CD4-positive, alpha-beta memory T cell (primary cell): ENCODE measurements at places on chromosomes 2 and 18.

GRCh38 chr2:9206991-9207640 is 504 bp downstream of the ASAP2 start:
- no peak for DNase-seq

- no peak for DNase-seq
Observed at GRCh38 chr2:190626641-190627210, 22.2 kb upstream of the NAB1 start.

DNA sequence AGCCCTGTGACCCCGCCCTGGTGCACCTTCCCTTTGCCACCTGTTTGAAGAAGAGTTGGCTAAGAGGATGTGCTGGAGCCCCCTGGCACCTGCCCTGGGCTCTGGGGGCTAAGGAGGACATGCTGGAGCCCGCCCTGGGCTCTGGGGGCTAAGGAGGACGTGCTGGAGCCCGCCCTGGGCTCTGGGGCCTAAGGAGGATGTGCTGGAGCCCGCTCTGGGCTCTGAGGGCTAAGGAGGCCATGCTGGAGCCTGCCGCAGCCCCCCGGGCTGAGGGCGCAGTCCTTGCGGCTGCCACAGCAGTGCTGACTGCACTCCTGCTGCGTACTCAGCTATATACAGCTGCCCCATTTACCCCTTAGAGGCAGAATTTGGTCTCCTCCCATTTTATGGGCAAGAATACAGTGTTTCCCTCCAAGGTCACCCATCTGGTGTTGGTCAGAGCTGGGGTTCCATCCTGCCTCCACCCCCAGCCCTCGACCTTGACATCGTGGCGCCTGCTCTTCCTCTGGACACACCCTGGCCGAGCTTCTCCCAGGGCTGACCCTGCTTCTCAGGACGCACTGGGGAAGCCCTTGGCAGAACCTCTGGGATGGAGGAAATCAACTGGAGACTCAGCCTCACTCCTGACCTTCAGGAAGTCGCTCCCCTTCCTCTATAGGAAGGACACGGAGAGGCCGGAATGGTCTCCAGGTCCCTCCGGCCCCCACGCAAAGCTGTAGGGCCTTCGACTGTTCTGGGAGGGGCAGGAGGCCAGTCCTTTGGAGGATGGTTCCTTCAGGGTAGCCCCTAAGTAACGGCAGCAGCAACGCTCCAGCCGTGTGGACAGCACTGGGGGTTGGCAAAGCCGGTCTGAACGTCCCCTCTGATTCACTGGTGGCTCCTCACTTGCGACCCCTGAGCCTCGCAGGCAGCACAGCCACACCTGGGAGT is 65.0 kb upstream of the HPCAL1 start:
- DNase-seq: no peak

- DNase-seq: no peak
Observed at GRCh38 chr2:238084761-238085160, 15.4 kb upstream of the ESPNL start.

GRCh38 chr2:233210843-233211547 is 40.5 kb upstream of the ATG16L1 start:
- no peak for DNase-seq

- no peak for DNase-seq
Observed at GRCh38 chr2:200689115-200689514, 103.3 kb downstream of the AOX1 start.

GRCh38 chr2:8539743-8540551 is 141.9 kb upstream of the ID2 start:
- no peak for DNase-seq

- DNase-seq: peak; percentile 84
Observed at GRCh38 chr18:2654928-2655177, 673 bp upstream of the SMCHD1 start.

DNA sequence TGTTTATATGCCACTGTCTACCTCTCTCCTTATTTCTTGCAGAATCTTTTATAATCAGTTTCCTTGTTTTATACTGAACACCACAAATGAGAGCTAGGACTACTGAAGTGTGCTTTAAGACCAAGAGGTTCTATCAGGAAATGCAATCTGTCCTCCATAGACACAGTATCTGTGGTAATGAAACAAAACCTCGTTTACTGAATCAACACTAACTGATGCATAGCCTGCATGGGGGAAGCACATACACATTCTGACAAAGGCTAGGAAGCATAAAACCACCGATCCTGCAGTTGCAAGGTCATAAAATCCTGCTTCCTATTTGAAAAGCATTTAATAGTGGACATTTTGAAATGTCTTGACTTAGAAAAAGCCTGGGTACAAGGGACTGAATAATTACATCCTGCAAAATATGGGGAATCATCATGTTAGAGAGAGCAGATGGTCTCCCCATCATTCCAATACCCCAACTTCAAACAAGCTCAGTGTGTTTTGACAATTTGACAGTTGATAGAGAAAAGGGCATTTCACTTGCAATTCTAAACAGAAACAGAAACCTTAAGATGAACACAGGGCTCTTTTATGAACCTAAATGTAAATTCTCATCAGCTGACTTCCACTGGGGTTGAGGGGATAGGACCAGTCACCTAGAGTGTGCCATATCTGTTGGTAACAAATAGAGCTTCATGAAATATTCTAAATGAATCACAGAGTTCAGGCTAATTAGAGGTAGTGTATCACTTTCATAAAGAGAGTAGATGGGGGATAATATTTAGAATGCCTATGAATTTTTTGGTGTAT is 1845.6 kb upstream of the PIK3C3 start:
- no peak for DNase-seq

DNA sequence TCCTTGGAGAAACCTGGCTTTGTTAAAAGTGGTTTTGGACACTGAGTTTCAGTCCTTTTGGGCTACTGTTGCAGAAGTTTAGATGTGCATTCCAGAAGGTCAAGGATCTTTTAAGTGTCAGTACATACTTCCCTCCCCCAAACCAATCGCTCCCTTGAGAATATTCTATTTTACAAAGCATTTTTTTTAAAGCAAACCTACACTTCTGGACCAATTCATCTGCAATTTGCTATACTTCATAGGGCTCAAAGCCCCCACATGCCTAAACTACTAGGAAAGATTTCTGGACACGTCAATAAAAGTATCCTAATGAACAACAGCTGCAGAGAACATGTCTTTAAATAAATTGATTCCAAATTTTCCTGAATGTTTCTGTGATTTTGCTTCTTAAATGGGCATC is 157.6 kb downstream of the RDH14 start:
- no peak for DNase-seq

- DNase-seq: no peak
Observed at GRCh38 chr2:227816507-227817294, 3.1 kb downstream of the CCL20 start.

DNA sequence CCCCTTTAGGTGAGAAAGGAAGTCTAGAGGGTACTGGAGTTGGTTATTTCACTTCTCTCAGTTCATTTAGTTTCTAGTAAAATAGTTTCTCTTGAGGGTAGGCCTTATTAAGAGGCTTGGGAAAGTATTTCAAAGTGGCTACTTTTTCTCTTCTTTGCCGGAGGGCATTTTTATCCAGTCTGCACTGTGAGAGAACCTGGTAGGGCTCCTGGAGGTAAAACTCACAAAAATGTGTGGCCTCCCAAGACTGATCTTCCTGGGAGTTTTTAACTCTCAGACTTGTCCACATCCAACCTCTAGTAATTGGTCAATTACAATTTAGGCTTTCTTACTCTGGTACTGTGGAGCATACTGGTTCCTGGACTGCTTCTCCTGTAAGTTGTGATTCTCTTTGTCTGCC is 28.0 kb downstream of the EHBP1 start:
- no peak for DNase-seq

- DNase-seq: no peak
Observed at GRCh38 chr18:59821983-59822382, 77.8 kb upstream of the PMAIP1 start.
